Activated CD4-positive, CD25-positive, alpha-beta regulatory T cell treated with anti-CD3 and anti-CD28 coated beads, Interleukin-2, amount 50 U/mL, for 16 hours (primary cell): ENCODE measurements at places on chromosomes 4 and X.

DNA sequence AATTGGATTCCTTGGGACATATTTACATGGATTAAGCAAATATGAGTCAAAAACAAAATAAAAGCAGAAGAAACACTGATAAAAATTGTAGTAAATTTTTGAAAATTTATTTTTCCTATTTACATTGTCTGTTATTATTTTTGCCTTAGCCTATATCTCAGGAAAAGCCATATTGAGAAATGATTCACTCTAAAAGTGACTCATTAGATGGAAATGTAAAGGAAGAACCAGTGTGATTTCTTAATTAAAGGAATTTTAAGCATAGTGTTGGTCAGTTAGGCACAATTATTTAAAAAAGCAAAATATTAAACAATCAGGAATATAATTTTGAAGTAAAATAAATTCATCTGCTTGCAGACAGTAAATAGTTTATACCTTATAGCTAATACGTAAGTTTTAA is 167.4 kb upstream of the NAP1L5 start:
- no peak for DNase-seq

DNA sequence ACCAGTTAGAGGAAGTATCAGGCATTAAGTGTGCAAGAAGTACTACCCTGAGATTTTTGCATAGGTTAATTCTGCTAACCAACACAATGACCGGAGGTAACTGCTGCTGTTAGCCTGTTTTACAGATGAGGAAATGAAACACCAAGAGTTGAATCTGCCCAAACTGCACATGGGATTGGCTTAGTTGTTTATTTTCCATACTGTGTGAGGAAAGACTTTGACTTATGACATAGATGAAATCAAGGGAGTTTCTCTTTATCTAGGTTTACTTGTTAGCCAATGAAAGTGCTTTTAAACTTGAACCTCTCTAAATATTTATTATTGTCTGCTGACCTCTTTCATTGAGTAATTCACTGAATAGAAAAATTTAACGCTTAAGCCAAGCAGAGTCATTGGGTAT is 10.3 kb downstream of the GUCY1B1 start:
- DNase-seq, result no peak

DNA sequence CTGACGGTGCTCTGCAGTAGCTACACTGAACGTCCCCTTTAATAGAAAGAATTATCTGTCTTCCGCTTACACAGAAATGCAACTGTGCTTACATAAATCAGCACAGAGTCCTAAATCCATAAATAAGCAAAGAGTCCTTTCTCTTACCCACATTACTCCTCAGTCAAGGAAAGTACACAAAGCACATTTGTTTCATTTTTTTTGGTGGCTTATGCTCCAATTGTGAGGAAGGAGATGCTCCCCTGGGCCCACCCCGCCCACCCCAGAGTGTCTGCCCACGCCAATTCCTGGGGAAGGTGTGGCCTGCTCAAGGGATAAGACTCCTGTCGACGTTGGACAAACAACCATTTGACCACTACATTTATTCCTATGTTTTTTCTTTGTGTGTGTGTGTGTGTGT is 53.8 kb downstream of the CPLX1 start:
- no peak for DNase-seq

DNA sequence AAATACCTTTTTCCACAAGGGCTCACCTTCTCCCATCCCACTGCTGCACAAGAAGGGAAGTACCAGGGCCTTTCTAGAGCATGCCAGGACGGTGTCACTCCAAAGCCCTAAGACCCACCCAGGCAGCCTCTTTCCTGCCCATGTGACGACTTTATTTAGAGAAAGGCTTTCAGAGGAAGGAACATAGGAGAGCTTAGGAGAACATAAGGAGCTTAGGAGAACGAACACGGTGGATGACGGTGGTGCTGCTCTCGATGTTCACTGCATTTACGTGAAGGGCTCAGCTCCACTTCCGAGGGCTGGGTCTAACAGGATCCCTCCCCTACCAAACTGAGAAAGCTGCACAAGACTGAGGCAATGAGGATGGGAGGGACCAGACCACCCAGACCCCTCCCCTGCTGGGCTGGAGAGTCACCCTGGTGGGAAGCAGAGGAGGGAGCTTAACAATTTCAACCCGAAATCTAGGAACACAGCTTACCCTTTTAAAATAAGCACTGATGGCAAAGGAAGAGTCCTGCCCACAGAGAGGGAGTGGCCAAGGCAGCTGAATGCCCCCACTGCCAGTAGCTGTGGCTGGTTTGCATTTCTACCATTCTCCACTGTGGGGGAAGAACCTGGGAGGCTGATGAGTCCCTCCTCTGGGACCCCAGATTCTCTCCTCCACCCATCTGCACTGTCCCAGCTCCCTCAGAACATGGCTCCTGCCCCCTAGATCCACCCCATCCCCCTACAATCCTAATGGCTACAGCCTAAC is 29.8 kb downstream of the ZFYVE28 start:
- no peak for DNase-seq

GRCh38 chr4:150720973-150721518 is 139.1 kb downstream of the MAB21L2 start:
- DNase-seq, result no peak
